ENCODE measurements at places on chromosomes 7 and 10. TPM values are rescaled to one million over a fixed set of nuclear protein-coding genes. Genes with fewer than 3 reads are reported as not detected.

- no peak for DNase-seq
These were observed 17.2 kb upstream of the LRRC17 start for GRCh38 chr7:102895602-102896001.

Gene BPGM
- 32.5 TPM for total RNA-seq

Gene KIAA1549
- 7.2 TPM for total RNA-seq

Gene CLDN15
- total RNA-seq, result 6.4 TPM

DNA sequence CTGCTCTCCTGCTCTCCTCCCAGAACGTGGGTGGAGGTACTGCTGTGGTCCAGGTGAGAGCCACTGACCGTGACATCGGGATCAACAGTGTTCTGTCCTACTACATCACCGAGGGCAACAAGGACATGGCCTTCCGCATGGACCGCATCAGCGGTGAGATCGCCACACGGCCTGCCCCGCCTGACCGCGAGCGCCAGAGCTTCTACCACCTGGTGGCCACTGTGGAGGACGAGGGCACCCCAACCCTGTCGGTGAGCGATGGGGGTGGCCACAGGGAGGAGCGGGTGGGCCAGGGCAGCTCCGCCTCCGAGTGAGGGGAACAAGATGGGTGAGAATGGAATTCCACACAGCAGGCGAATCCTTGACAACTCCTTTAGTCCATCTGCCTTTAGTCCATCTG lies 22.1 kb upstream of the C10orf105 start:
- no peak for DNase-seq

DNA sequence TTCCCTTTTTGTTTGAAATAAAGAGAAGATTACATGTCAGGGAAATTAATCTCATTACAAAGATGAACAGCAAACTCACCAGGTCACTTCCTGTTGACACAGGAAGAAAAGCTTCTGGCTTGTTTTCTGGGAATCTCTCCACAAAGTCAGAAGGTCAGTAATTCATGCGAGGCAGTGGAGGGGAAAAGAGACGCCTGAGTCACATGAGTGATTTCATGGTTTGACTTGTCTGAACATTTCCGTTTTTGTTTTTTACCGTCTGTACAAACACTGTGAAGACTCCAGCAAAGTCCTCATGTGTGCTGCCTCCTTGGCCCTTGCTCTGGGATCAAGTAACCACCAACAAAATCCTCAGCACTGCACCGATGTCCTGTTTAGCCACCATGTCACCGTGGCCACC lies 2.5 kb upstream of the HABP2 start:
- DNase-seq, result no peak

DNA sequence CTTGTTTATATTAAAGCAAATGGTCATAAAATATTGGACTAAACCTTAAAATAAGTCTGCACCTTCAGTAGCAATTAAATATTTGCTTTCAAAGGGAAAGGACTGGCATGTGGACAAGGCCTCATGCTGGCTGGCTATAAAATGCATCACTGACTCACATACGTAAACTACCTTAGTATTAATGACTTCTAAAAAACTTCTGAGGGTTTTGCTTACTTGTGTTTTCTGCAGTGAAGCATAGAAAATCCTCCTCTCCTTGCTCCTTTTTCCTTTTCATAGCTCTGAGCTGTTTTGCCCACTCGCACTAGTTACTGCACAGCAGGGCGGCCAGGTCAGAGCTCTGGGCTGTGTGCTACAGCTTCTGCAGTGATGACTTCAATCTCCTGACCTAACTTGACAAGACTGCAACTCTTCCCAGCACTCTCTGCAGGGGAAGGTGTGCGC lies 82.3 kb downstream of the CUL2 start:
- no peak for DNase-seq

Gene STEAP4
- 11.3 TPM for total RNA-seq

GRCh38 chr7:112069879-112070321 lies 136.3 kb downstream of the DOCK4 start:
- DNase-seq, result no peak

DNA sequence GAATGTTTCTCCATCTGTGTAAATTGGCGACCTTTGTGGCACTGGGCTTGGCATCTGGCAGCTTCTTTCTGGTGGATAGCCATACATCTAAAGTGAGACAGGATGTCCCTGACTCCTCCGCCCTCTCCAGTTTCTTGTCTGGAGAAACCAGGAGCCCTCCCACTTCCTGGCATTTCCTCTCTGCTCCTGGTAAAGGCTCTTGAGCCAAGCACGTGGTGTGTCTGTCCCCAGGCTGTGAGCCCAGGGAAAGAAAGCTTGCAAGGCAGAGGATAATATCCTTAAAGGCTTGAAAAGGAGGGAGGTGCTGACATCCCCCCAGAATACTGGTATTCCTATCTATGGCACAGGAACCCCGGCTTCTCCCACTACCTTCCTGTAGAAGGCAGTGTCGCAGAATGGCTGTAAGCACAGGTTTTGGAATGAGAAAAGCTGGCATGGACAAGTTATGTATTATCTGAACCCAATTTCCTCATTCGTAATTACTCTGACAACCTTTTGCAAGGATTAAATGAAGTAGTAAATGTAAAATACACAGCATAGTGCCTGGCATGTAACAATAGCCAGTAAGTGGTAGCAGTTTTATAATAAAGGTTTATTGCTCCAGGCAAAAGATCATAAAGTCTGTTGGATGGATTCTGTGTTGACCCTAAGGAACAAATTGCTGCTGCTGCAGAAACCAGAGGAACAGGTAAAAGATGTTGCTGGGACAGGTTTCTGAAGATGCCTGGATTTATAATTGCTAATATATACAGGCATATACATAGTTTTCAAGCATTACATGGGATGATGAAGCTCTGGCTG lies 11.8 kb upstream of the ACSL5 start:
- DNase-seq, result no peak

GRCh38 chr7:103074519-103075336 lies at the start of the genes ARMC10 and FBXL13:
Gene ARMC10 (plus strand): TSS chr7:103075140. CDS start chr7:103075273, 133 bp downstream.
Gene FBXL13 (minus strand): TSS chr7:103074796.
- DNase-seq, result peak; percentile 88

GRCh38 chr10:124003481-124003870 lies 89.9 kb downstream of the CHST15 start:
- no peak for DNase-seq

Gene AS3MT
- total RNA-seq, result 0.35 TPM

Gene HTR5A
- not detected for total RNA-seq

GRCh38 chr7:134420424-134421125 lies 38.3 kb downstream of the AKR1B1 start:
- DNase-seq, result peak; percentile 77

Gene MARVELD1
- total RNA-seq, result 20.2 TPM

Gene KCNMA1
- 0.59 TPM for total RNA-seq

- DNase-seq, result peak; percentile 58
These were observed 797.2 kb downstream of the TNS3 start for GRCh38 chr7:46784732-46785131.

DNA sequence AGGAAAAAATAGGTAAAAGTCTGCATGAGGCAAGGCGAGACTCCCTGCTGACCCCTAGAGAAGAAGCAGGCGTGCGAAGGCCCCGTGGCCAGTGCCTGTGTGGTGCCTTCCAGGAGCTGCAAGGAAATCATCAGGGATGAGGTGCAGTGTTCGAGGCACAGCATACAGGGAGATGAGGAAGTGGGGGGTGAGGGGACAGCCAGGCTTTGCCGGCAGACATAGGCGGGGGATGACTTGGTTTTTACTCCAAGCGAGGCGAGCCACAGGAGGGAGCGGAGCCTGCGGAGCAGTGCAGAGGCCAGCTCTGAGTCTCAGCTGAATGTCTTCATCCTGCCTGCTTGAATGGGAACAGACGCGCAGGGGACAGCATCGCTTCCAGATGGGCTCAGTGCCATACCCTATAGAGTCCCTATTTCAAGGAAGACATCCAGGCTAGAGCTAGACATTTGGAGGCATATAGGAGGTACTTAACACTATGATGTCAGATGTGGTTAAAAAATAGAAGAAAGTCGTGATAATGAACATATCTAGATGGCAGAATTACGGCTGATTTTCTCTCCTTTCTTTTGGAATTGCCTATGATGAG lies 49.5 kb downstream of the TCERG1L start:
- DNase-seq, result no peak

Gene SPDYE1
- total RNA-seq, result not detected

DNA sequence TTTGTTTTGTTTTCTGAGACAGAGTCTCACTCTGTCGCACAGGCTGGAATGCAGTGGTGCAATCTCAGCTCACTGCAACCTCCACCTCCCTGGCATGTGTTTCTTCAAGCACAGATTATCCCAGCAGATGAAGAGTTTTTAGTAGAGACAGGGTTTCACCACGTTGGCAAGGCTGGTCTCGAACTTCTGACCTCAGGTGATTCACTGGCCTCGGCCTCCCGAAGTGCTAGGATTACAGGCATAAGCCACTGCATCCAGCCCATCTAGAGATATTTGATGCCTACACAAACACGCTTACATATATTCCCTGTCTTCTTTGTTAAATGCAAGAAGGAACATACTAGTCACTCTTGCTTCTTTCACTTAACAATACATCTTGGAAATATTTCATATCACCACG lies 5.9 kb upstream of the PTF1A start:
- no peak for DNase-seq

DNA sequence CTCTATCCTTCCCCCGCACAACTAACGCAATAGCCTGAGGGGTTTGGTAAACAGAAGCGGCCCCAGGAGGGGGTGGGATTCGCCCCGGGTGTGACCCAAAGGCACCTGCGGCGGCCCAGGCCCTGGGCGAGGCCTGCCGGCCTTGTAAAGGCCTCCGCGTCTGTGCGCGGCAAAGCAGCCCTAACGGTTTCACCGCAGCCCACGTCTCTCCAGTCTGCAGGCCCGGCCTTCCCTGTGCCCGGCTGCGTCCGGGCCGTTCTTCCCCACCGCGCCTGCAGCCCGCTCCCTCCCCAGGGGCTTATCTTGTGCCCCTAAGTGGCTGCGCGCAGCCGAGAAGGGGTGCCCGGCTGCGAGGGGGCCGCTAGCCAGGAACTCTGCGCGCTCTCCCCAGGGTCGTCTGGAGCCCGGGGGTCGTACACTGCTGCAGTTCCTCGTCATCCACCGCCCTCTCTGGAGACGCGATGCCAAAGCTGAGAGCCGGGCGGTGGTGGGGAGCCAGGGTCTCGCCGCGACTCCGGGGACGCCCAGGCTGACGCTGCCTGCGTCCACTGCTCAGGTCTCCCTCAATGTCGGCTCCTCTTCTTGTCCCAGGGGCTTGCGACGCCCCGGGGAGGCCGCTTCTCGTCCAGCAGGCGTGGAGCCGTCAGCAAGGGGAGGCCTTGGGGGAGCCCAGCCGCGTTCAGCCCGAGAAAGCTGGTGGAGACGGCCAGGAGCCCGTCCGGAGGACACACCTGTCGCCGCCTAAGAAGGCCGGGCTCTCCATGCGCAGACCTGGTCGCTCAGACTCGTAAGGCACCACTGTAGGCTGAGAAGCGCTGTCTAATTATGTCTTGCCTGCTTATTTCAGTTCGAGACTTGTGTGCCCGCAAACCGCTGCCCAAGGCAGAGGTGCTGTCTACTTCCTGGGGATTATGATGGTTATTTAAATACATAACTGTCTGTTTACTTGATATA lies 132.3 kb downstream of the SPAG6 start:
- DNase-seq, result no peak

GRCh38 chr10:17171141-17171641 lies 30.3 kb downstream of the TRDMT1 start:
- DNase-seq, result no peak

Gene CYP3A4
- not detected for total RNA-seq

DNA sequence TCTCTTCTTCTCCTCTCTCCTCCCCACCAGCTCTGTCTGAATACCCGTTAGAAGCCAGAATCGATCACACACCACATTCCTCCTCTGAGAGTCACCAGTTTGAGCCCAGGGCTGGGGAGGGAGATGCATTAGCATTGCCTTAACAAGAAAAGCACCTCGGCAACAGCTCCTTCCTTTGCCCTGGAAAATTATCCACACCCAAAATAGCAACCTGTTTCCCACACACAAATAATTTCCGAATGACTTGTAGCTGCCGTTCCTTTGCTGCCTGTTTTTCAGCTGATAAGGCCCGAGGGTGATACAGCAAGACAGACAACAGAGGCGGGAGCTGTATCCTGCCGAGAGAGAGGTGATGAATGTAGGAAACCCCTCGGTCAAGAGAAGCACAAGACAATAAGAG lies 91.3 kb downstream of the CPXM2 start:
- DNase-seq, result no peak

Gene ITGA8
- not detected for total RNA-seq

Gene GNGT1
- total RNA-seq, result not detected

Gene ACSM6
- not detected for total RNA-seq

Gene LEP
- not detected for total RNA-seq

GRCh38 chr7:137846549-137846826 lies 286 bp downstream of the DGKI start:
- peak; percentile 4 for DNase-seq

- peak; percentile 38 for DNase-seq
These were observed 12.1 kb downstream of the TFR2 start for GRCh38 chr7:100629117-100629716.

Gene TFR2
- 1.5 TPM for total RNA-seq

DNA sequence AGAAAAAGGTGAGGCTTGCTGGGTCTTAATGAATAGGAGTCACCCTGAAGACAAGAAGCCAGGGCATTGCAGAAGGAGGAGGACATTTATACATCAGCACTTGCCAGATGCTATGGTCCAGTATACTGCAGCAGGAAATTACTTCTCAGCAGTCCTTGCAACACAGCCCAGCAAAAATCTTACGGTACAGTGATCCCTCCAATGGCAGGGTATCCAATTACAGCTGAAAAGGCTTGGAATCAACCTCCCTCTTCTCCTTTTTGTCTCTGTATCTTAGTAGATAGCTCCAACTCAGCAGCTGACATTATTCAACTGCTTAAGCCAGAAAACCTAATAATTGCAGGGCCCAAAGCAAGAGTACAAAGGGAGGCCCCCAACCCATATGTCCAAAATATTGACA lies 128.3 kb upstream of the COBL start:
- no peak for DNase-seq

DNA sequence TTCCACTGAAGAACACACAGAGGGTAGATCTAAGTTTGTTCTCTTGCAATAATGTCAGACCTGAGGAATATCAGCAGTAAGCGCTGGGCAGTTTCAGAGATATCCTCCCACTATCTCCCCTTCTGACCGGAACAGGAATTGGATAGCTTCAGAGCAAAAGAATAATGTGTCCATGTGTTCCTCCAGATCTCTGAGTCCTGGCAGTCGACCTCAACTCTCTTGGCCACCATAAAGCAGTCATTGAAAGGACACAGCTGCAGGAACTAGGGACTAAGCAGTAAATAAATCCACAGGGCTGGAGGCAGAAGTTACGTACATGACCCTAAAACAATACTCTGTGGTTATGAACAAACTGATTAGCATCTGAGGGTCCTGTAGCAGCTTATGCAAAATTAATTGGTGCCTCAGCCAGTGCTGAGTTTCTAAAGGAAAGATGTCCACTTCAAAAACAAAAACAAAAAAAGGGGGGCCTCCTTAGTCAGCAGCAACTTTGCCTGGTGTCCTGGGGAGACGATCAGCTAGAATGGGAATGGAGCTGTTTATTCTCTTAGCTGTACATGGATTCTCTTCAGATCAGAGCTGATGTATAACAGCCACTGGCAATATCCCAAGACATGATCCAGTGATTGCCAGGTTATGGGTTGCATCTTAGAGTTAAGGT lies 6.4 kb upstream of the PRTFDC1 start:
- no peak for DNase-seq

Gene LIPJ
- total RNA-seq, result not detected

Gene PPP1R3C
- total RNA-seq, result 5.5 TPM

- DNase-seq, result no peak
These were observed 11.1 kb downstream of the LRRN3 start for GRCh38 chr7:111101856-111102646.

Gene ZNF804B
- total RNA-seq, result not detected

Gene ELFN1
- total RNA-seq, result 0.27 TPM
